ENCODE measurements at places on chromosomes 3 and 15.

DNA sequence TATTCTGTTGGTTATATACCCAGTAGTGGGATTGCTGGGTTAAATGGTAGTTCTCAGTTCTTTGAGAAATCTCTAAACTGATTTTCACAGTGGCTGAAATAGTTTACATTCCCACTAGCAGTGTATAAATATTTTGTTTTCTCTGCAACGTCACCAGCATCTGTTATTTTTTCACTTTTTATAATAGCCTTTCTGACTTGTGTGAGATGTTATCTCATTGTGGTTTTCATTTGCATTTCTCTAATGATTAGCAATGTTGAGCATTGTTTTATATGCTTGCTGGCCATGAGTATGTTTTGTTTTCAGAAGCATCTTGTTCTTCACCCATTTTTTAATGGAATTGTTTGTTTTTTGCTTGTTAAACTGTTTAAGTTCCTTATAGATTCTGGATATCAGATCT, 612.7 kb upstream of the SGO1 start:
- DNase-seq = peak; percentile 63

GRCh38 chr3:126266291-126266840, 86.0 kb upstream of the ALDH1L1 start:
- DNase-seq = peak; percentile 44

DNA sequence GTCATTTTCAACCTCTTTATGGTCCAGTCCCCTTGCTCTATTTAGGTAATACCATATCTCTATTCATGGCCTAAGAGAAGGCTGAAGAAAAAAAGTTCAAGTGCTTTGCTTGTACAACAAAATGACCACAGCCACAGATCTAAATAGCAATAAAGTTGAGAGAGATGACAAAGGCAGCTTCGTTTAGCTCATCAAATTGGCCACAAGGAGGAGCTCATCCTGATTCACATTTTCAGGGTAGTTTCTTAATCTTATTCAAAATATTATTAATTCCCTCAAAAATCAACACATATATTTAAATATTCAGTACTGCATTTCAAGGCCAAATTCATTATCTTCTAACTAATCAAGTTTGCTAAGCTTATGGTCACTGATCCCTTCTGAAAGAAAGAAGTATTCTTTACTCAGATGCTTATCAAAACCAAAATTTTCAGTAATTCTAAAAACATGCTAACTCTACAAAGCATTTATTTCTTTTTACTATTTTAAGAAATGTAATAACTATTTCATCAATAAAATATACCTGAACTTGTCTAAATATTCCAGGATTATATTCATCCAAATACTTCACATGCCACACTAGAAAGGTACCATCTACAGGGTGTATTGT, 85.5 kb downstream of the DMXL2 start:
- peak; percentile 65 for DNase-seq

- DNase-seq = no peak
Observed at GRCh38 chr15:91318931-91319330, 218.9 kb downstream of the SV2B start.

DNA sequence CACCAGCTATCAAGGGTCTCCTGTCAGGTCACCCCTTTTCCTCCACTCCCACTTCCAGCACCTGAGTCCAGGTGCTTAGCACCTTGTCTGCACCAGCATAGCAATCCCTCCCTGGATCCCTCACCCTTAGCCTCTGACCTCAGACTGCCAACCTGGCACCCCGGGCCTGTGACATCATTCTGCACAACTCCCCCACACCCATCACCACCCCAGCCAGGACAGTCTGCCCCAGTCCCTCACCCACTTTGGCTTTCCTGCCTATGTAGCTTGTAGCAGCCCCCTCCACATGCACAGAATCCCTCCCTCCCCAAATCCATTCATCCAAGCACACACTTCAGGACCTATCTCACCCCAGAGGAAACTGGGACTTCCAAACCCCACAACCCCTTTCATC, 819 bp upstream of the PLXNB1 start:
- DNase-seq = no peak

- no peak for DNase-seq
Observed at GRCh38 chr3:99843590-99844258, 26.1 kb downstream of the CMSS1 start.

DNA sequence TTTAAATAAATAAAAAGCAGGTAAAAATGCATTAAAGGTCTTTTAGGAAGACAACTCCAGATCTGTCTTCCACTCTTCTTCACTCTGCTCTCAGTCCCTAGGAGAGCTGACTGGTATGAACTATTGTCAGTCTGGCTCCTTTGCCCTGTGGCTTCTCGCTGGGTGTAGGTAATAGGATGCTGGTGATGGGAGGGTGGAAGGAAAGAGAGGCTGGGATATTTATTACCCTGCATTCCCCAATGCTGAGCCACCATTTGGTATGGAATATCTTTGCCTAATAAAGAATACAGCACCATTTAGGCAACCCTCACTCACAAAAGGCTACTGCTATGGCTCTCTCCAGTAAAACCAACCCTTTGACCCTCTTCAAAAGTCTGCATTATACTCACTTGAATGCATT, 326.9 kb downstream of the CNTN3 start:
- DNase-seq = no peak
